ENCODE measurements at places on chromosomes 3 and 15.
A peak's percentile ranks its signal among the peaks of the same experiment; 100 is the strongest.

- peak; percentile 76 for DNase-seq
Observed at GRCh38 chr15:70826634-70827033, 27.3 kb downstream of the LARP6 start.

DNA sequence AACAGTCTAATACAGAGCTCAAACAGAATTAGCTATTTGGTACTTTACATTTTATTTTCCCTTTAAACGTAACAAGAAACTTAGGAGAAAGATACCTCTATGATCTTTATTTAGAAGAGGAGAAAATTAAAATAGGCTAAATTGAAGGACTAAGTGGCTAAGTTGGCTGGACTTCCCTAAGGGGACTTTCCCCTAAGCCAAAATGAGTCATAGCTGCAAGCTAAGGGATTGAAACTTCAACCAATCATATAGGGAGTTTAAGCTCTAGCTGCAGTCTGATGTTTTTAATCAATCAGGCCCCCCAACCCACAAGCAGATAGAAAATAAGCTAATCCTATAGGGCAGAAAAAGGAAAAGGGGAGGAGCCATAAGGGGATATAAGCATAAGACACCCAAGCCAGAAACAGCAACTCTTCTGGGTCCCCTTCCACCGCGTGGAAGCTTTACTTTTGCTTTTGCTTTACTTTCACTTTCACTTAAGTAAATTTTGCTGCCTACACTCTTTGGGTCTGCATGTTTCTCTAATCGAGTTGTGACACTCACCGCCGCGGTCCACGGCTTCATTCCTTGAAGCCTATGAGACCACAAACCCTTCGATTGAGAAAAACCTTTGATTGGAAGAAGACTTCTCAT lies 1108.5 kb upstream of the EPHA6 start:
- no peak for DNase-seq

DNA sequence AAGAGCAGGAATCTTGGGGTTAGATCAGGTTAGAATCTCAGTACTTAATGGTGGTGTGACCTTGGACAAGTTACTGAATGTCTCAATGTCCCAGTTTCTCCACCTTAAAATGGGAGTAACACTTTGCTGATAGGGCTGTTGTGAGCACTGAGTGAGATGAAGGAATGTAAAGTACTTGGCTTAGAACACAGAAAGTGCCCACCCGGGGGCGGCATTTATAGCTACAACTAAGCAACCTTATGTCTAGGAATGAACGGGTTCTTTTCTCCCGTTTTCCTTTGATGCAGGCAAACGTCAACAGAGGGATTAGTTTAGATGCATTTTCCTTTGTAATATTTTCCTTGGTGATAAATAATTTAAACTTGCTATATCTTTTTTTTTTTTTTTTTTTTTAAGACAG lies 176.6 kb downstream of the USP13 start:
- DNase-seq = no peak

GRCh38 chr3:159804726-159805410 lies 183.8 kb upstream of the IL12A start:
- no peak for DNase-seq

GRCh38 chr15:61200626-61201025 lies 28.5 kb downstream of the RORA start:
- no peak for DNase-seq

DNA sequence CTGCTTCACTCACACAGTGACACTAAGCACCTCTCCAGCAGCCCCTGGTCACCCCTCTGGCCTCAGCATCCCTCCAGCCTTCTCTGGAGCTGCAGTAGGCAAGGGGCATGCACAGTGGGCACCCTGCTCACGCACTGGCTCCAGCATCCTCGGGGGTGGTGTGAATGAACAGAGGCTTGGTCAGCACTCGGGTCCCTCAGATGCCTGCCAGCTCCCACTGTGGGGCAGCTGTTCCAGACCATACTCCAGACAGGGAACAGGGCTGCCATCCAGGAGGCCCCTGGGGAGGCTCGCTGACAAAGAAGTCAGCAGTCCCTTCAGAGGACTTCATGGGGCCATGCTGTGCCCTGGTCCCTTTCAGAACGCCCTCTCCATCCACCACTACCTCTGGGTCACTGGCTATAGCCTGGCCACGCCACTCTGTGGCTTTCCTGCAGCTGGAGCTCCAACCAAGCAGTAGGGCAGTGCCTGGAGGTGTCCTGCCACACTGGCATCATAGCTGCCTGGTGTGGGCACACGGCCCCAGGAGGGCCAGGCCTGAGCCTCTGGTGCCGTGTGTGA lies 26.3 kb downstream of the ALS2CL start:
- DNase-seq = no peak

- no peak for DNase-seq
Observed at GRCh38 chr3:193391902-193392301, 13.3 kb upstream of the ATP13A5 start.

DNA sequence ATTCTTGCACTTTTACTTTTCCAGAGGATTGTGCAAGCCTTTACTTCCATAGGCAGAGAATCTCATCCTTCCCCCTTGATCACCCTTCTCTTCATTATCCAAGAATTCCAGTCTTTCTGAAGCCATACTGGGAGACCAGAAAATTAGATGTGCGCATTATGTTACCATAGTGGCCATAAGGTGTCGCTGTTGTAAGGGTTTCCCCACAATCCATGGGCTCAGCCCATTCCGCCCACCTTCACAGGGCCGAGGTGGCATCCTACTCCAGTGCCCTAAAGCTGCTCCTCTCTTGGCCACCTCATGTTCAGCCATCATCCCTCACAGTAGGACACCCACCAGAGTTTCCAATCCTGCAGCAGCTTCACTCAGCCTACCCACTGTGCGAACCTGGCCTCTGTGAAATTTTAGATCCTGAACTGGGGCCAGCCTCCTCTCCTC lies 35.0 kb downstream of the CTSH start:
- no peak for DNase-seq

- DNase-seq = no peak
Observed at GRCh38 chr3:81105789-81106488, 655.5 kb downstream of the GBE1 start.

GRCh38 chr3:190019006-190019405 lies 101.7 kb downstream of the P3H2 start:
- no peak for DNase-seq

DNA sequence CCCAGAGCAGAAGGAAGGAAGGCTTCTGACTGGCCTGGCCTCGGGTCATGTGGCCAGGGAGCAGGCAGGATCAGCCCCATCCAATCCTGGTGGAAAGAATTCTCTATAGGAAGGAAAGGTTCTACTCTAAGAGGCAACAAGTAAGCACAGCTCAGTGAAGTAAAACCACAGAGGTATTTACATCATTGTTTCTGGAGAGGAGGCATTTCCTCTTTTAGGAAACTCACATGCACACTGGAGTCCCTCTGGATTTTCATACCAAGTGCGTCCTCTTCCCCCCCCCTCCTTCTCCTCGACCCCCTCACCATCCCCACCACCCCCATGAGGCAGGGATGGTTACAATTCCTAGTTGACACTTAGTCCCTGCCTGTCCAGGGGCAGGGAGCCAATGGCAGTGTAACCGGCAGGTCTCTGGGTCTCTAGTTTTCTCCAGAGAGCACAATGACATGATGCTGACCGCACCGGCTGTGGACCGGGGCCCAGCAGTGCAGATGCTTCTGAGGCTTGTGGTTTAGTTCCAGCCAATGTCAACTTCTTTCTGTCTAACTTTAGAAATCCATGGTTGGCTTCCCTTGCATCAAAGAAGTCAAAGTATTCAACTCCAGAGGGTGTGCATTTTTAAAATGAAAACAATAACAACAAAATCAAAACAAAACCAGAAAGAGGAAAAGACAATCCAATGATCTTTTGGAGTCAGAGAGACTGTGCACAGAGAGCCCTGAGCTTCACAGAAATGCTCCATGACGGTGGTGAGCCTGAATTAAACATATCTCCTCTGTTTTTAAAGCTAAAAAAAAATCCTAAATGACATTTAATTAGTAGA lies 230.3 kb upstream of the TLE3 start:
- DNase-seq = peak; percentile 63

- DNase-seq = no peak
Observed at GRCh38 chr3:32969656-32970055, 18.2 kb downstream of the CCR4 start.

DNA sequence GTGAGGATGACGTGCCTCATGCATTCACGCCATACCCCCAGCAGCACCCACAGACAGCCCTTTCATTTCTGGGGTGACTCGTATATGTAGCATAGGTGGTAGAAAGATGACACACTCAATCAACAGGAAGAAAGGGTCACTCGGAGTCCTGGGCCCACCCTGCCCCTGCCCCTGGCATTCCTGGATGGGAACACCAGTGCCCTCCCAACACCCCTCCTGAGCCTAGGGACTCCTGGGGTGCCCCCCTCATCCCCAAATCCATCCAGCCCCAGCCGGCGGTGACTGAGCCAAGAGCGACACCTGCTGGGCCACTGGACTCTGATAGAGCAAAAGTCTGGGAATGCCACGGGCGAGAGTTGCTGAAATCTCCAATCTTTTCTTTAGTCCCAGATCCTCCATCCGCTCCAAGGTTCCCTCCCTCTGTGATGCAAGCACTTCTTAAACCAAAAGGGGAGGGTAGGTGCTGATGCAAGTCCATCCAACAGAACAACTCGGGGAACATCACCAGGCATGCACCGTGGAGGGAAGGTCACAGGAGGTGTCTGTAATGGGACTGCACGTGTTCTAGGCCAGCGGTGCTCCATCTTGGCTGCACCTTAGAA lies 31.1 kb downstream of the ACAN start:
- peak; percentile 16 for DNase-seq

DNA sequence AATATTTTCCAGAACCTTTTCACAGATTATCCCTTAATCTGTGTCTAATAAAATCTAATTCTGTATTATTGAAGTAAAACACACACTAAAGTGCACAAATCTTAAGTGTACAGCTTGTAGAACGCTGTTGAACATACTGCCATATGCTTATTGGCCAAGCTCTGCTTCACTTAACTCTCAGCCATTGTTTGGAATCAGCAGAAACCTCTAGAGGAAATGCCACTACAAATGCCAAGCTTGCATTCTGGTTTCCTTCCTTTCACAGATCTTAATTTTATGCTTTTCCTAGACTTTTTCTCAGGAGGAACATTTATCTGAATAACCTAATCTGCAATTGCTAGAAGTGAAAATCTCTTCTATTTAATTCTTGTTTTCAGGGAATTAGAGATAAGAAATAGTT lies 10.1 kb downstream of the MNS1 start:
- no peak for DNase-seq

- DNase-seq = no peak
Observed at GRCh38 chr15:46329876-46330275, 695.0 kb downstream of the SQOR start.

DNA sequence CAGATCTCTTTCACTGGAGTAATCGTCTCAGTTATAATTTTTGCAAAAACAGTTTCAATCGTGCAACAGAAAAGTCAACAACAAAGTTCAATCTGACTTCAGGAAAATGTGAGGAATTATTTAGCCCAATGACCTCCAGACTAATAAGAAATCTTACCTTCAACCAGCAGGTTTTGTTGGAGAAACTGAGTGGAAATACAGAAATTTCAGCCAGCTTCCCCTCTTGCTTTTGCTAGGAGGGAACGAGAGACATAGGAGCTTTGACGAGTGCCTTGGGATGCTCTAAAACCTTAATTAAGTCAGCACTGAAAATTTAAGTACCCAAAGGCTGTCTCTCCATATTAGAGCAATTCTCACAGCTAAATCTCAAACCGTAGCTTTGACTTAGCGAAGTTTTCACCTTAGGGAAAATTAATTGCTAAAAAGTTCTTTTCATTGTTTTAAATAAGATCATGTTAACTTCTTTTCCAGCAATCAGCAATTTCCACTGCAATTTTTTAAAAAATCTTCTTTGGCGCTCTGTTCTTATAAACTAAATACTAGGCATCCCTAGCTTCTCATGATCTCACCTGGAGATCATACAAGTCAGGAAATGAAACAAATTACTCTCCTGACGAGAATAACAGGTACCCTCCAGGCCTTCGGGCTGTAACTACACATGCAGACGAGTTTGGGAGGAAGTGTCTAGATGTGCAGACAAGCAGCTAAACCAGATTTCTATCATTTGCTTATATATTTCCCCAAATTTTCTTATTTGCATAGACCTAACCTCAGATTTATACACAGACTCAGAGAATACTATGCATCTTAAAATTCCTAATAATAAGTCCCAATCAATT lies 250.2 kb downstream of the FAM43A start:
- DNase-seq = no peak
